Urinary bladder (tissue), 4 donors: ENCODE measurements at places on chromosomes 2 and 18. TPM values are rescaled to one million over a fixed set of nuclear protein-coding genes. Genes with fewer than 3 reads are reported as not detected.

GRCh38 chr2:127090281-127091120 lies 16.5 kb downstream of the BIN1 start:
- DNase-seq, result no peak

DNA sequence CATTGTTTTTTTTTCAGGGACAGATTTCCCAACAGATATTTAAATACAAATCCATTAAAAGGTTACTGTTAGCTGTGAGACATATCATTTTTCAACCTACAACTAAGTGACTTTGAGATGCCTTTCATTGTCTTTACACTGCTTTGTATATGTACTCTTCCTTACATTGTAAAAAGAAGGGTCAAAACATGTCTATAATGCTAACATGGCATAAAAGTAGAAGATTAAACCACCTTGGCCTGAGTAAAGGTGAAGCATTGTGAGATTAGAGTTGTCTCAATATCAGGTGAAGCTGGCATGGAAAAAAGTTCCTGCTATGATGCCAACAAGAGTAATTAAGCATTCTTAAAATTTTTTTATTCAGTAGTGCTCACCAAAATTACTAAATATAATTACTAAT lies 1508.5 kb upstream of the NXPH2 start:
- no peak for DNase-seq

- no peak for DNase-seq
These were observed 112.1 kb upstream of the RNU4ATAC start for GRCh38 chr2:121418494-121419058.

DNA sequence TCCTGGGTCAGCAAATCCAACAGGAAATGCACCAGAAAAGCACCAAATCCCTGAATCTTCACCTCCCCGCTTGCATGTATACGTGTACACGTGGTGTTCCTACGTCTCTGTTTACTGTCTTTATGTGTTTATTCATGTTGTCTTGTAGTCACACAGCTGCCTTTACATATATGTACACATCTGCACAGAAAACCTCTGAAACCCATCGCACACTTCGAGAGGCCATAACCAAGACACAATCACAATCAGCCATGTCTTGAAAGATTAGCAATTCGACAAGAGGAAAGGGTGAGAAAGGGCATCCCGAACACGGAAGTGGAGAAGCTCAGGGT lies 98.1 kb downstream of the PLB1 start:
- DNase-seq, result no peak

DNA sequence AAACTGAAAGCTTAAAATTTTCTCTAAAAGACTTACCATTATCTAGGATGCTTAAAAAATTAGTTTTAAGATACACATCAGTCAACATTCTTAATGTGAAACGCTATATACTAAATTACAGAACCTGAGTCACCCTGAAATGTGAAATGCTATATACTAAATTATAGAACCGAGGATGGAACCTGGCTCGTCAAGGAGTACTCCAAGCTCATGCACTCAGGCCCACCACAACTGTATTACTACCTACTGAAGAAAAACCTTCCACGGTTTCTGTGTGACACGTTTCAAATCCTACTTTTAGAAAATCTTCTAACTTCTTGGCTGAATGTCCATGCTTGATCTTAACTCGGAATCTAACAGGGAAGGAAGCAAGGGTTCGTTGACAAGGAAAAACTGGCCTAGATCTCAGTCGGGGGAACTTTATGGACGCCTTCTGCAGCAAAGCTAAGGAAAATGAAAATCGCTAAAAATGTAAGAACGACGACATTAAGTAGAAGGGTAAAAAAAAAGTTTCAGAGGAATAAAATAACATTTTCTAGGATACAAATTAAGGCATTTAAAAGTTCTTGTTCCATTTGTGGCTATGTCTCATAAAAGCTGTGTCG lies 1.4 kb downstream of the PRKD3 start:
- DNase-seq, result no peak

- DNase-seq, result no peak
These were observed 198.8 kb downstream of the DCDC2C start for GRCh38 chr2:3902131-3902530.

DNA sequence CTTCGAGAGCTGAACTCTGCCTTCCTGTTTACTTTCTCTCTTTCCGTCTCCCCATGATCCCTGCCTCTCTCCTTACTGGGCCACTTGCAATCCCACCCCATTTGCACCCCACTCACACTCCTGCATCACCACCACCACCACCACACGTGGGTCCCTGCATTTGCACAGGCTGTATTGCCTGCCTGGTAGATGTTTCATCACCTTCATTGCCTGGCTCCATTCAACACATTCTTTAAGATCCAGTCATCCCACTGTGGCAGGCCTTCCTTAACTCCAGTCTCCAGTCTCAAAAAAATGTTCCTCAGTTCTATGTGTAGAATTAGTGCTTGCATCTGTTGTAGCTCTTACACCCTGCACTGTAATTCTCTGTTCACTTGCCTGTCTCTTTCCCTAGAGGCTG lies 13.9 kb downstream of the NOSTRIN start:
- DNase-seq, result no peak

DNA sequence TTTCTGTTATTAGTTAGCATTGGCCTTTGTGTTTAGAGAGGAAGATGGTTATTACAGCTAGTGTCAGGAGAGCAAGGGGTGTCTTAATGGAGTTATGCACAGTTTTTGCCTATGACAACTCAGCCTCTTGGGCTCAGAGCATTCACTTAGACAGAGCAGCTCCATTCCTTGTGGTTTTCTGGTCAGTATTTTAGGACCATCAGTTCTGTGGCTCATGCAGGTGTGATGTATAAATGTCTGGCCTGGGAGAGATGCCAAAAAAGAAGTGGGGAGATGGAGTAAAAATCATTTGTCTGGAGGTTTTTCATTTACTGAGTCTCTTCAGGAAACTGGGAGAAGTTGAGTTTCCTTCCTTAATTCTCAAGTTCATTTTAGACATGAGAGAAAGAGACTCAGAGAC lies 79.7 kb downstream of the PRKCE start:
- DNase-seq, result no peak

GRCh38 chr2:197915548-197916265 lies 111.3 kb downstream of the PLCL1 start:
- DNase-seq, result no peak

- DNase-seq, result no peak
These were observed 758.4 kb upstream of the TMEFF2 start for GRCh38 chr2:192953116-192953515.

DNA sequence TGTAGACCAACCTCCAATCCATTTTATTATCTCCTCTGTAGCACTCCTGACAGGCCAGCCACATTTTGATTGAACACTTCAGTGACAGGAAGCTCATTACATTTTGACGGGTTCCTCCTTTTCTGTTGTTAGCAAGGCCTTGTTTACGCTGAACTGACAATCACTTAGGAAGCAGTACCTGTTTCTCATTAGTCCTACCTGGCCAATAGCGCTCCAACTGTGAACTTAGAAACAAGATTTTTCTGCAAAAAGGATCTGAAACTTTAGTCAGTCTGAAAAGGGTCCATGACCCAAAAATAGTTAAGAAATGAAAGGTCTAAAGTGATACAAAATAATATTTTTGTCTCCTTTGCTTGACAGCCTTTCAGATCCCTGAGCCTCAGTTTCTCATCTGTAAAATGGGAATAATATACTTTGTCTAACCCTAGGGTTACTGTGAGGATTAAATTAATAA lies 119.6 kb upstream of the MSTN start:
- no peak for DNase-seq

DNA sequence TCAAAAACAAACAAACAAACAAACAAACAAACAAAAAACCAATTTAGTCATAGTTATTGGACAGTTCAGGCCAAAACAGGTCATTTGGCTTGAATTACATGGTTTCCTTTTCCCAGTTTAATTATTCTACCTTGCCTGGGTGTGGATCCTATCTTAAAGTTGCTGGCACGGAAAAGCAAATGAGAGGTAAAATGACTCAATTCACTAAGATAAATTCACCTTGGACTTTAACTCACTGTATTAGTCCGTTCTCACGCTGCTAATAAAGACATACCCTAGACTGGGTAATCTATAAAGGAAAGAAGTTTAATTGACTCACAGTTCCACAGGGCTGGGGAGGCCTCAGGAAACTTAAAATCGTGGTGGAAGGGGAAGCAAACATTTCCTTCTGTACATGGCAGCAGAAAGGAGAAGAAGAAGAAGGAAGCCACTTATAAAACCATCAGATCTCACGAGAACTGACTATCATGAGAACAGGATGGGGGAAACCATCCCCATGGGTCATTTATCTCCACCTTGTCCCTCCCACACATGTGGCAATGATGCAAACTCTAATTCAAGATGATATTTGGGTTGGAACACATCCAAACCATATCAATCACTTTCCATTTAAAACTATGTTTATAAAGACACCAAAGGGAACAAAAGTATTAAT lies 22.5 kb upstream of the TRAPPC8 start:
- DNase-seq, result no peak

- no peak for DNase-seq
These were observed 187.8 kb upstream of the RAB6C start for GRCh38 chr2:129791712-129792111.

DNA sequence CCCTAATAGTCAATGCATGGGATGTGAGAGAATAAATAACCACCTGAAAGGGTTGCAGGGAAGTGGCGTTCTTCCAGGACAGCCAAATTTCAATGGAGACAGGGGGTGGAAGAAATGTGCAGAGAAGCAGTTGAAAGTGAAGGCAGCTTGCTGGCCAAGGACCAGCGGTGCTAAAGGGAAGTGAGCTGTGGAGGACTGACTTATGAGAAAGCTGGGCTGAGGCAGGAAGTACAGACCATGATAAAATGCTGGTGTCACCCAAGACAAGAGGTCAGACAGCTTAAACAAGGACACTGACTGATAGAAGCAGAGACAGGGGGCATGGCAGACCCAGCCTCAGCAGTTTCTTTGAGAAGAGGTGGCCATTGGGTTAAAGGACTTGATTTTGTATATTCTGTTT lies 106.7 kb downstream of the DTNB start:
- no peak for DNase-seq

KCNS3 gene
- 14.9 TPM for total RNA-seq

OLA1 gene
- 68.3 TPM for total RNA-seq

AKAIN1 gene
- not detected for total RNA-seq

LYPD6B gene
- total RNA-seq, result 15.2 TPM

CPLX4 gene
- not detected for total RNA-seq

ZNF892 gene
- 11.5 TPM for total RNA-seq

CD207 gene
- not detected for total RNA-seq

AMER3 gene
- total RNA-seq, result 0.42 TPM

KYNU gene
- 9.8 TPM for total RNA-seq

GPR35 gene
- 0.63 TPM for total RNA-seq

UPP2 gene
- total RNA-seq, result 0.16 TPM
